Suppressor macrophage treated with lipopolysaccharide for 1 hour (primary cell): ENCODE measurements at places on chromosomes 16 and 17.

- no peak for DNase-seq
Observed at GRCh38 chr17:41695134-41695661, 6.5 kb downstream of the EIF1 start.

GRCh38 chr16:27389272-27389961 is 12.6 kb upstream of the IL21R start:
- peak; percentile 74 for DNase-seq

- no peak for DNase-seq
Observed at GRCh38 chr16:89561884-89562599, 1.6 kb downstream of the RPL13 start.

GRCh38 chr16:4133897-4134372 is 17.7 kb upstream of the ADCY9 start:
- DNase-seq, result no peak

GRCh38 chr17:59825533-59826322 is 67.0 kb downstream of the TUBD1 start:
- peak; percentile 86 for DNase-seq

- DNase-seq, result peak; percentile 94
Observed at GRCh38 chr17:82859431-82860403, 19.9 kb upstream of the ZNF750 start.

GRCh38 chr17:34484193-34484733 is 95.1 kb upstream of the TMEM132E start:
- peak; percentile 27 for DNase-seq

DNA sequence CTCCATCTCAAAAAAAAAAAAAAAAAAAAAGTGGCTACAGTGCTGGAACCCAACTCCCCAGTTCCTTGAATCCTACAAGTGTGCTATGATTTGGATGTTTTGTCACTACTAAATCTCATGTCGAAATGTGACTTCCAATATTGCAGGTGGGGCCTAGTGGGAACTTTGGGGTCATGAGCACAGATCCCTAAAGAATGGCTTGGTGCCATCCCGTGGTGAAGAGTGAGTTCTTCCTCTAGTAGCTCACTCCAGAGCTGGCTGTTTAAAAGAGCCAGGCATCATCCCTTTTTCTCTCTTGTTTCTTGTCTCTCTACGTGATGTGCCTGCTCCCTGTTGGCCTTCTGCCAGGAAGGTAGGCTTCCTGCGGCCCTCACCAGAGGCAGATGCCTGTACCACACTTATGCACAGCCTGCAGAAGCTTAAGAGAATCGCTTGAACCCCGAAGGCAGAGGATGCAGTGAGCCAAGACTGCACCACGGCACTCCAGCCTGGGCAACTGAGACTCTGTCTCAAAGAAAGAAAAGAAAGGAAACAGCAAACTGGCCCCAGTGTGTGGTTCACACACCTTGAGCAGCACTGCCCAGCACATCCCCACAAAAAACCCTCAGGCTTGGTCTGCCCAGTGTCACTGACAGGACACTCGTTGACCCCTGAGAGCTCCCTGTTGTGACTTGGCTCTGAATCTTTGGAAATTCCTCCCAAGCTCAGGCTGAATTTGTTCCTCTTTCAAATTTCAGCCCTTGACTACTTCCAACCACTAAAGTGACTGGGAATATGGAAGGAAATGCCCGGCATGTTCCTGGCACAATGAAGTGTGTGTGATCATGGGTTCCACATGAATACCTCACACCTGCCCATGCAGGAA is 3.1 kb downstream of the MT1E start:
- DNase-seq, result peak; percentile 53

DNA sequence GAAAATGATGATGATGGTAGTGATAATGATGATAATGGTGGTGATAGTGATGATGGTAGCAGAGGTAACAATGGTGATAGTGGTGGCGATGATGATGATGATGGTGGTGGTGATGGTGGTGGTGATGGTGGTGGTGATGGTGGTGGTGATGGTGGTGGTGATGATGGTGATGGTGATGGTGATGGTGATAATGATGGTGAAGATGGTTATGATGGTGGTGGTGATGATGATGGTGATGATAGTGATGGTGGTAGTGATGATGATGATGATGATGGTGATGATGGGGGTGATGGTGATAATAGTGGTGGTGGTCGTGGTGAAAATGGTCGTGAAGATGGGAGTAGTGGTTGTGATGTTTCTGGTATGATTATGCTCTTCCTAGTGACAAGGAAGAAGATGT is 581.8 kb downstream of the HS3ST4 start:
- no peak for DNase-seq

DNA sequence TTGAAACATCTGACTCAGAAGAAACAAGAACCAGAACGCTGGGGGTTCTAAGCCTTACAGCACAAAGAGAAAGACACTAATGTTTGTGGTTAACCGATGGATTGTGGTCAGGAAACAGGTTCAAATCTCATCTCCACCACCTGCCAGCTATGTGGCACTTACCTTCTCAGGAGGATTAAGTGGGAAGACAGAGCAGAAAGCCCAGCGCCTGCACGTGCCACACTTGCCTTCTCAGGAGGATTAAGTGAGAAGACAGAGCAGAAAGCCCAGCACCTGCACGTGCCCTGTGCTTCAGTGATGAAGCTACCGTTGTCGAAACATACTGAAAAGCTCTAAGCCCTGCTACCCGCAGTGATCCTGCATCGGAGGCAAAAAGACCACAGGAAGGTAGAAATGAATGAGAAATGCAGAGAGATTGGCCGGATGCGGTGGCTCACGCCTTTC is 90.6 kb downstream of the NXN start:
- no peak for DNase-seq

DNA sequence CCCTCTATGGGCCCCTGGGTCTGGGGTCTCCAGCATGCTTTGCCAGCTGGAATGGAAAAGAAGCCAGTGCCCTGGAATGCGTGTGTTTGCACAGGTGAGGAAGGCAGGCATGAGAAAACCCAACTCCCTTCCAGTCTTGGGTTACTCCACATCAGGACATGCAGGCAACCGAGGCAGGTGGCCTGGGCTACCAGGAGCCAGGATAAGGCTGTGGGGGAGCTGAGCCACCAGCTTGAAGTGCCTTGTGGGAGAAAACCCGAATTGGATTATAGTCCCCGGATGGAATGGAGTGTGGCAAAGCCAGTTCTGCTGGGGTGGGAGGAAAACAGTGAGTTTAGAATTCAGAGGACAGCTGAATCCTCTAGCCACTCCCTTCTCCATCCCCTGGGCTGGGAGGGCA is 7.2 kb downstream of the SRCIN1 start:
- DNase-seq, result no peak

DNA sequence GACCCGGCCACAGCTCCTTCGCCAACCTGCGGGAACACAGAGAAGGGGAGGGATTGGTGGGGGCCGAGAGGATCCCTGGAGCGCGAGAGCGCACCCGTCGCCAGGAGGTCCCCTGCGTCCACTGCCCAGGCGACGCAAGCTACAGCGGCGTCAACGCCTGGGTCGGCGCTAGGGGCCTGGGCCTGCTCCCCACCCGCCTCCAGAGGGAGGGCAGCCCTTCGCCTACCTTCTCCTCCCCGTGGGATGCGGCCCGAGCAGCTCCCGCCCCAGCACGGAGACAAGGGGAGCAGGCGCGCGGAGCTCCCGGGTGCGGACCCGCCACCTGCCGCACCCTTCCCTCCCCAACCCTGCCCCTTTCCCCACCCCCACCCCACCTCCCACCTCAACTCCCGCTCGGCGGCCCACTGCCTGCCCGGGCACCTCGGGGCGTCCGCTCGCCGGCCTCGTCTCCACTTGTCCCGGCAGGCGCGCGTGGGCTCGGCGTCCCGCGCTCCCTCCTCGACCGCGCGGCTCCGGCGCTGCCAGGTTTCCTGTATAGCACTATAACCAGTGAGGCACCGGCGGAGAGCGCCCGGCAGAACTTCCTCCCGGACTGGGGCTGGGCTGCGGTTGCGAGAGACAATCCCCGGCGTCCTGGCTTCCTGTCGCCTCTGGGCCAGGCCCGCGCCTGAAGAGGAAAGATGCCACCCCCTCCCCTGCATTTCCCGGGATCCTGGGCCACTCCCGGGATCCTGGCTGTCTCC is 119.1 kb upstream of the SMURF2 start:
- peak; percentile 78 for DNase-seq

GRCh38 chr16:19245326-19245925 is 40.1 kb upstream of the CLEC19A start:
- no peak for DNase-seq

DNA sequence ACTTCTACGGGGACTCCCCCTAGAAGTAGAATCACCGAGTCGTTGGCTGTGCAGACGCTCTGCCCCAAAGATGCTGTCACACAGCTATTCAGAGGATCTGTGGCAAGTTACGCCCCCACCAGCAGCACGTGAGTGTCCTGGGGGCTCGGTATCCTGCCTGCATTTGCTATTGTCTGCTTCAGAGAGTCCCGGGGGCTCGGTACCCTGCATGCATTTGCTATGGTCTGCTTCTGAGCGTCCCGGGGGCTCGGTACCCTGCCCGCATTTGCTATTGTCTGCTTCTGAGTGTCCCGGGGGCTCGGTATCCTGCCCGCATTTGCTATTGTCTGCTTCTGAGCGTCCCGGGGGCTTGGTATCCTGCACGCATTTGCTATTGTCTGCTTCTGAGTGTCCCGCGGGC is 23.8 kb upstream of the ZNF469 start:
- DNase-seq, result no peak

DNA sequence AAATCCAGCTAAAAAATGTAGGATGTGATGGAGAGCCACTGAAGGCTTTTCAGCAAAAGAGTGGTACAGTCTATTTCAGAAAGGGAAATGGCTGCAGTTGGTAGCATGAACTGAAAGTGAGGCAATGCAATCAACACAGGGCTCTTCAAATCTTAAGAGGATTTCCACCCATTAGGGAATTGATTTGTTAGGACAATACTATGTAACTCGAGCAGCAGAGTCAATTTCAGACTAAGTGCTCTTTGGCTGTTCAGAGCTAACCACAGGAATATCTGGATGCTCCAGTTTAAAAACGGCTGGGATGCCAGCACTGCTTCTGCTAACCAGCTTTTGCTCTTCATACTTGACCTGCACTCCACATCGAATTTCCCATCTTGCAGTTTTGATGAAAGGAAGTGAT is 24.6 kb downstream of the CACNG1 start:
- no peak for DNase-seq

- DNase-seq, result no peak
Observed at GRCh38 chr17:71276079-71276478, 844.7 kb upstream of the SOX9 start.

GRCh38 chr17:51373489-51374152 is 113.3 kb downstream of the UTP18 start:
- no peak for DNase-seq

- DNase-seq, result peak; percentile 31
Observed at GRCh38 chr17:8072729-8073461, 14.6 kb downstream of the ALOX12B start.

DNA sequence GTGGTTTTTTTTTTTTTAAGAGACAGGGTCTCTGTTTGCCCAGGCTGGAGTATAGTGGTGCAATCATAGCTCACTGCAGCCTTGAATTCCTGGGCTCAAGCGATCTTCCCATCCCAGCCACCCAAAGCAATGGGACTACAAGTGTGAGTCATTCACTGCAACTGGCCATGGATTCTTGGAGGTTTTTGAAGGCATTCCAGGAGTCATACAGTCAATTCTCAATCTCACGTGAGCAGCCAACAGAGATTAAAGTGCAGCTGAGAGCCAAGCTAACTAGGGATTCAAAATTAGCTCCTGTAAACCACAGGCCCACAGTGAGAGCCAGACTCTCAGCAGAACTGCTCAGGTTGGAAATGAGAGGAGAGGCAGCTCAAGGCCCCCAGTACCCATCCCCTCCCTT is 30.2 kb downstream of the XPO6 start:
- DNase-seq, result no peak

GRCh38 chr17:35083071-35083470 is 19.6 kb upstream of the RFFL start:
- no peak for DNase-seq

DNA sequence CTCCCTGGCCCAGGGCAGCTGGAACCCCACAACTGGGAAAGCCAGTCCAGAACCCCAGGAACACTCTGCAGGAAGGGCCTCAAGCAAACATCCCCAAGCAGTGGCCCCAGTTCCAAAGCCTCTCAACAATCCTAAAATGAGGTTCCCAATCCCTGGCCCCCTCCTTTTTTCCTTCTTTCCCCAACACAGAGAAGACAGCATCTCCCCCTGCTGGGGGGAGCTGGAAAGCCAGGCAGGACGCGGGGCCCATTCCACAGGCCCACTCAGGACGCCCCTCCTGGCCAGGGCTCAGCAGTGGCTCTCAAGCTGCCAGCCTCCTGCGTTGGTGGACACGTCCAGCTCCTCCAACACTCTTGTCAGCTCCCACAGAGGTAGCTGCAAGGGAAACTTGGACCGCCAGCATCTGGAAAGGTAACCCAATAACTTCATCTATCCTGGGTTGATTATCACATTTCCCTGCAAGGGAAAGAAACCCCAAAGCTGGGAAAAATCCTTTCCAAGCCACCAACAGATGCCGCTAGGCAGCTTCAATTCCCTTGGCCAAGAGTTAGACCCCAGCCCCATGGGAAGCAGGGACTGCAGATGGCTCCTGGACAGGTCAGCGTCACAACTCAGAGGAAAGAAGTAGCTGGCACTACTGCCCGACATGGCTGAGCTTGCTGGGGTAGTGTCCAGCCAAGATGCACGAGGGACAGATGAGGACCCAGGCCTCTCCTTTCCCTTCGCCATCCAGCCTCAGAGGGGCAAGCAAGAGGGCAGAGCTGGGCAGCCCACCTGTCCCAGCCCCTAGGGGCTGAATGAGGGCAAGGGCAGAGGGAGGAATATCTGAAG is 7.6 kb downstream of the HDAC5 start:
- DNase-seq, result peak; percentile 73

GRCh38 chr16:56350491-56351405 is 74.6 kb downstream of the AMFR start:
- no peak for DNase-seq

GRCh38 chr17:74452841-74453661 is 13.4 kb upstream of the CD300A start:
- no peak for DNase-seq

GRCh38 chr16:66275775-66276428 is 90.6 kb upstream of the CDH5 start:
- peak; percentile 71 for DNase-seq

DNA sequence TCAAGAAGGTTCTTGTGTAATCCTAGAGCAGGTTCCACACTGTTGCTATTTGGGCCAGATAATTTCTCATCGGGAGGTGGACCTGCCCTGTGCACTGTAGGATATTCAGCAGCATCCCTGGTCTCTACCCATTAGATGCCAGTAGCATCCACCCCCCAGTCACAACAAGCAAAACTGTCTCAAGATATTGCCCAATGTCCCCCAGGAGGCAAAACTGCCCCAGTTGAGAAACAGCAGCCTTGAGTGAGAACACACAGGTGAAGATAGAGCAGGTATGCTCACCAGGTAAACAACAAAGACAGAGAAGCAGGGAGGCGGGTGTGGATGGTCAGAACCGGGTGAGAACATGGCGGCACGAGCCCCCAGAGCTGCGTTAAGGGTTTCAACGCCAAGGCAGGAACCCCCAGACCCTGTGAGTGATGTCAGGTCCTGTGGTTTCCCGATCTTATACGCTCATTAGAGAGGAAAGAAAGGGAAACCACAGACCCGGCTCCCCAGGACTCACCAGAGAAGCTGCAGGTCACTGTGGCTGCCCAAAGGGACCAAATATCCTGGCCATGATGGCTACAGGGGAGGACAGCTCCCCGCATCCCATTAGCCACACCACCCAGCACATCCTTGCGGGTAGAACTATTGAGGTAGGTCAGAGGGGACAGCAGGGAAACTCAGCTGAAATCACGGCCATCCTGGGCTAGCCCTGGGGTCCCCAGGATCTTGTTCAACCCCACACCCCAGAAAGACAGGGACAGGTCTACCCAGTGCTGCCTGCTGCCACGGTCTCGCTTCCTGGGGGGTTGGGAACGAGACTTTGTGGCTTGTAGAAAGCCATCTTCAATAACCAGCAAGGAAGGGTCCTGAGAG is 21.2 kb downstream of the CDC42EP4 start:
- DNase-seq, result peak; percentile 67
